CD14-positive monocyte (primary cell): ENCODE measurements at places on chromosomes 5 and 9.
A peak's percentile ranks its signal among the peaks of the same experiment; 100 is the strongest.

GRCh38 chr9:107948086-107948485 is 458.5 kb upstream of the KLF4 start:
- DNase-seq: no peak

GRCh38 chr9:71858812-71859211 is 52.2 kb downstream of the ABHD17B start:
- DNase-seq: no peak

- no peak for DNase-seq
Measured at GRCh38 chr9:109852556-109852955, 72.6 kb downstream of the PALM2AKAP2 start.

- DNase-seq: no peak
Measured at GRCh38 chr5:93723681-93724080, 17.7 kb downstream of the POU5F2 start.

DNA sequence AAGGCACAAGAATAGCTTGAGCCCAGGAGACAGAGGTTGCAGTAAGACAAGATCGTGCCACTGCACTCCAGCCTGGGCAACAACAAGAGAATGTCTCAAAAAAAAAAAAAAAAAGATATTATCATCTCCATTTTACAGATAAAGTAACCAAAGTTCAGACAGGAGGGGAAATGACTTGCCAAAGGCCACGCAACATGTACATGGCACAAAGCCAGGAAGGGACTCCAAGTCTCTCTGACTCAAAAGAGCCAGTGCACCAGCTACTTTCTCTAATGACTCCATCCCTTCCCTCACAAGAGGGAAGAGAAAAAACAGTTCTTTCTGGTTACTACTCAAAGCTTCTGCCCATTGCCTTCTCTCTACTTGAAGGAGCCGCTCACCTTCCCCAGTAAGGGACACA is 34.1 kb downstream of the SIL1 start:
- DNase-seq: peak; percentile 71

- DNase-seq: no peak
Measured at GRCh38 chr5:85293145-85293785, 908.6 kb upstream of the EDIL3 start.

DNA sequence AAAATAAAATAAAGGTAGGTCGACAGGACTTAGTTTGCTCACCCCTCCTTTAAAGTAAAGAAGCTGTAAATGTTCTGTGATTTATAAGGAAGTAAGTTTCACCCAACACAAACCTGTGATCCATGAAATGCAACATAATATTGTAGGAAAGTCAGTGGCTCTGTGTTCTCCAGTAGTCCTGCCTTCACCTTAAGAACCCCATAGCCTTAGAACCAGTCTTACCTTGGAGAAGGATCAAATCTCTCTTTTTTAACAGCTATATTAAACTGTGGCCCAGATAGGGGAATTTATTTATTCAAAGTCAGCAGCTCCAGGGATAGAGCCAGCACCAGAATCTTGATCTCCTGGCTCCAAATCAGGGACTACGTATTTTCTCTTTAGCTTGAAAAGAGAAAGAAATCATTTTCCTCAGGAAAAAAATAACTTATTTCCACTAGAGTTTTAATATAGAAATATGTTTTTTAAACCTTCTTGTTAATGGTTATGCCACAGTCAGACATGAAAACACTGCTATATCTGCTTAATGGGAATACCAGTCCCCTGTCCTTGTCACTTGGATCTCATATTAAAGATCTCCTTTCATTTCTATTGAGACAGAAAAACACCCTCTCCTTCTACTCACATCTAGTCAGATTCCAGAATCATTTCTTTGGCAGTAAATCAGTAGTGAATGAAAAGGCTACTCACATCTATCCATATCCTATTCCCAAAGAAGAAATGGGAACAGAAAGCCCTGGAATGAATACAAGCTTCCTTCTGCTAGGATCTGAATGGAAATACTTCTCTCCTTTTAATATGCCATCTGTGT is 269.2 kb upstream of the TNC start:
- DNase-seq: no peak

GRCh38 chr5:117859176-117859575 is 1129.2 kb downstream of the DTWD2 start:
- peak; percentile 20 for DNase-seq
